IPS DF 6.9 (cell line): ENCODE measurements at places on chromosomes 5 and 9.

DNA sequence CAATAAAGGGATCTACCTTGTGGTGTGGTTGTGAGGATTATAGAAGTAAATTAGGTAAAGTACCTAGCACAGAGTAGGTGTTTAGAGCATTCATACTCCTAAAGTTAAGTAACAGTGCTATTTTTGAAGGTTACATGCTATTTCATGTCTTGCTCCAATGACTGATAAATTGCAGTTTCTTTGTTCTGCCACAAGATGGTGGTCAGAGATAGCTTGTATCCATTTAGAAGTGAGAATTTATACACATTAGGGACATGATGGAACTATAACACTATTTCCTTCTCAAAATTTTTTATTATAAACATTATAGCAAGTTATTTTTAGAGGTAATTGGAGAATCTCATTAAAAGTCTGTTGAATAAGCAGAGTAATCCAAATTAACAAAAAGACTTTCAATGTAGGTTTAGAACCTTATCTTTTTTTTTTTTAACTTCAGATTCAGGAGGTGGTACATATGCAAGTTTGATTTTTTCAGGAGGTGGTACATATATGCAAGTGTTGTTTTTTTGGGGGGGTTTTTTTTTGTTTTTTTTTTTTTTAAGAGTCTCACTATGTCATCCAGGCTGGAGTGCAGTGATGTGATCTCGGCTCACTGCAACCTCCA, 17.1 kb downstream of the MTREX start:
- no peak for DNase-seq

DNA sequence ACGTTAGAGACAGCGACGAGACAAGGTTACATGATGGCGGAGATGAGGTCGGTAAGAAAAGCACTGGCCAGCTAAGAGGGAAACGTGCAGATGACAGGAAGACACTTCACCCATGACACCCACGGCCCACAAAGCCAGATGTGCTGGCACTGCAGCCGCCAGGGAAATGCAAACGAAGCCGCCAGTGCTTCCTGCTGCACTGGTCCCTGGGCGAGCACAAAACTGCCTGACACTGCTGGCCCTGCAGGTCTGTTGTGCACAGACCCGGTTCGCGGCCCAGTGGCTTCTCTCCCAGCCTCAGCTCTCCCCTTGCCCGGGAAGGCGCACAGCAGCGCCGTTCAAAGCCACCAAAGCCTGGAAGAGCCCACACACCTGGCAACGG, 20.3 kb downstream of the QSOX2 start:
- no peak for DNase-seq

GRCh38 chr9:114722081-114722621, 40.2 kb upstream of the TEX48 start:
- DNase-seq: no peak

DNA sequence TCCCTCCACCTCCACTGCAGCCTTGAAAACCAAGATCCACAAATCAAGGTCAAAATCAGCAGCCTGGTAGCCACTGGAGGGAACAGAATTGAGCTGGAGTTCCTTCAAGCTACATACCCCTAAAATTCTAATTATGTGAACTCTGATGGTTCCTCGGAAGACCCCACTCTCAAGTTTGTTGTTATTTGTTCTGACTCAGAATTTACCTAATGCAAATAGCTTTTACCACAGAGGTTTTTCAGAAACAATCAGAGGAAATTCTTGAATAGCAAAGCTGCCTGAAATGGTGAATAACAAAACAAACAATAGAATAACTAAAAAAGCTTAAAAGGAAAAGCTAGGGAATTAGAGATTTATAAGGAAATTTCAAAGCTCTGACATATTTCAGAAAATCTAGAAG, 220.0 kb downstream of the CDH18 start:
- DNase-seq: no peak

DNA sequence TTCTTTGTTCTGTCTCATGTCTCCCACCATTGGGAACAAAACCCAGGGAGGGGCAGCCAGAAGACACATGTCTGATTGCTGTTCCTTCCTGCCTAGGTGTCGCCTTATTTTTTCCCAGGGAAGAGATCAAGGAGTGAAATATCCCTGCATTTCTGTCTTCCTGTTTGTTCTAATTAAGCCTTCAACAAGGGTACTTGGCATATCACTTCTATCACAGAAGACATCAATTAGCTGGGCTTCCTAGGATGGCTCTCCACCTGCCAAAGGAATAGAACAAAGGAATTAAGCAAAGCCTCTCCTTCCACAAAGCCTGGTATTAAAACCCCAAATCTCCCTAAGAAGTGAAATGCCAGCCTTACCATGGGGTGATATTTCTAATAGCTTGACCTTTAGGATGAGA, 299.5 kb upstream of the CD180 start:
- no peak for DNase-seq

DNA sequence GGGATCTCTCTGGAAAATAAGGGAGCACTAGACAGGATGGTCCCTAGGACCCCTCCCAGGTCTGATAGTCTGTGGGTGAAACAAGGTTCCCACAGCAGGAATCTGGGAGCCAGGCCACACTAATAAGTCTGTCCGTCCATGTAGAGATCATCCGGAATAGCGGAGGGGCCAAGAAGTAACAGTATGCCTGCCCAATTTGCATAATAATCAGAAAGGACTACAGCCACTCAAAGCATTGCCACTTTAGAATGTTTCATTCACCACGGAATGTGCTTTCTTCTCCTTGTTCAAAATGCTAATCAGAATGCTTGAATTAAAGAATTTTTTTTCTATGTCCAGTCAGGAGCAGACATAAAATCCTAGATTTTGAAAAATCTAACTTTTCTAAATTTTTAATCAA, 254.9 kb downstream of the ACTL7B start:
- DNase-seq: no peak

DNA sequence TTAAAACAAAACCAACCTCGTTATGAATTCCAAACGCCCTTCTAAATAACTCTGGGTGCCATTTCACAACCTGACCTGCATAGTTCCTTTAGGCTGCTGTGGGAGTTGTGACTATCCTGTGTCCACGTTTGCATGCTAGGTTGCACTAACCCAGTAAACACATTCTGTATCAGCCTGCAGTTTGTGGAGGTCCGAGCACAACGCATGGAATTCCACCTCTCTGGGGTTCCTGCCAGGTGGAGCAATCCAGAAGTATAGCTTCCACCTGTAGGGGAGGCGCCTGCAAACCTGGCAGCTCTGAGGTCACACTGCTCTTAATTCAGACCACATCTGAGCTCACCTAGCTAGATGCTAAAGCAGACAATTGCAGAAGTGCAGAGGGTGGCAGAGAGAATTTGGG, 57.2 kb downstream of the MARCHF3 start:
- DNase-seq: no peak

DNA sequence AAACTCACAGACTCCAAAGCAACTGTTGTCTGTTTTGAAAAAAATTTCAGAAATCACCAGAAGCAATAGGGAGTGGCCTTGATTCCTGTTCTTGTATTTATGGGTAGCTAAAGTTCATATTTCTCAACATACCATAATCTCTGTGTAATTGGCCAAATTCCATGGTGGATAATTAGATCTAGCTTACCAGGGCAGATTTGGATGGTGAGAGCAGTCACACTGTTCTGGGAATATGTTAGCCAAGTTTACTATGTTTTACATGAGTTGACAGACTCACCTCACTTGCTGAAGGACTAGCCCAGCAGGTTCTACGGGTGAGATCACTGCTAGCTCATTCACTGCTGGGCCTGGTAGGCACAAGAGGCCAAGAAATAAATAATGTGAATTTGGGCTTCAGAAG, 32.7 kb upstream of the CDKN2B start:
- DNase-seq: peak; percentile 18

GRCh38 chr5:57804007-57804444, 321.4 kb upstream of the ACTBL2 start:
- DNase-seq: no peak
